Hematopoietic multipotent progenitor cell treated with erythropoietin and hydrocortisone succinate and interleukin-3 and kit ligand, for 6 days (in vitro differentiated cells): ENCODE measurements at places on chromosomes 2 and 18.

- DNase-seq = peak; percentile 71
Measured at GRCh38 chr2:232549655-232550353, 553 bp downstream of the TIGD1 start.

- peak; percentile 50 for DNase-seq
Measured at GRCh38 chr2:127388423-127389164, 819 bp upstream of the MAP3K2 start.

GRCh38 chr18:45879681-45880655, 54.5 kb downstream of the SIGLEC15 start:
- peak; percentile 76 for DNase-seq

GRCh38 chr2:16671760-16672159, 6.1 kb upstream of the CYRIA start:
- DNase-seq = peak; percentile 46

- DNase-seq = no peak
Measured at GRCh38 chr2:82968358-82968757, 1490.7 kb downstream of the SUCLG1 start.

- no peak for DNase-seq
Measured at GRCh38 chr2:20313659-20314058, 37.0 kb downstream of the PUM2 start.

GRCh38 chr2:222299906-222300725, 1.3 kb upstream of the PAX3 start:
- no peak for DNase-seq

DNA sequence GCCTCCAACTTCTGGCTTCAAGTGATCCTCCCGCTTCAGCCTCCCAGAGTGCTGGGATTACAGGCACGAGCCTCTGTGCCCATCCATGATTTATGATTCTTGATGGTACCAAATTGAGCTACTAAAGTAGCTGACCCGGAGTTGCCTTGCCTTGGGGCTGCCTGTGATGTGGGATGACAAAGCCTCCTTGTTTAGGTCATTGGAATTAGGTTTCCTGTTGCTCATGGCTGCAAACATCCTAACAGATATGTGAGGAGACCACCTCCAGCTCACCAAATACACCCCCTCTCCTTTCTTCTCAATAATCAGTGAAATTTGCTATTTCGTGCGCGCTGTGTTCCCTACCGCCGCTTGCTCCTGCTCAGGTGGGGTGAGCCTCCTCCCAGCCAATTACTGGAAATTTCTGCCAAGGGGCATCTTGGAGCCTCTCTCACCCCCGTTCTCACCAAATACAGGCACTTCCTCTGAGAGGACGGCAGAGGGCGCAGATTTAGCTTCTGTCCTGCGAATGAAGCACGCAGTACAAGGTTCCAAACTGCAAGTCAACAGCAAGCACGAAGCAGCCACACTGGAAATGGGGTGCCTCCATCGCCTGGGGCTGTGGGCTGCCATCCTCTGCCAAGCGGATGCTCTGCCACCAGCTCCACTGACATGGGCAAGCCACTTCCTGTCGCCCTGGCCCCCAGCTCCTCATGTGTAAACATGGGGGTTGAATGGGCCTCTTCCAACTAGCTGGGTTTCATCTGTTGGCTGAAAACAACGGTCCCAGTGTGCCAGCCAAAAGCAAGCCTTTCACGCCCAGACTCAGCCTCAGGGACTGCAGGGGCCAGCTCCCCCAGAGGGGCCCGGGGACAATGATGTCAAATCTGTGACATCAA, 71.7 kb downstream of the NCAPH start:
- peak; percentile 85 for DNase-seq
